ENCODE measurements at places on chromosomes 2 and 18. TPM values are rescaled to one million over a fixed set of nuclear protein-coding genes. Genes with fewer than 3 reads are reported as not detected.

EMX1 gene
- not detected for total RNA-seq

ANKRD30BL gene
- total RNA-seq = 0.14 TPM

OR6B2 gene
- total RNA-seq = not detected

ZNF385B gene
- total RNA-seq = 3.0 TPM

ZNF516 gene
- total RNA-seq = 78.6 TPM

RIT2 gene
- not detected for total RNA-seq

DSG4 gene
- not detected for total RNA-seq

REG3G gene
- total RNA-seq = not detected

SULT1C2 gene
- 3.2 TPM for total RNA-seq

MROH2A gene
- 0.12 TPM for total RNA-seq

SCYGR4 gene
- not detected for total RNA-seq

CXCR1 gene
- not detected for total RNA-seq

RAMP1 gene
- total RNA-seq = 3.1 TPM

KANSL1L gene
- 23.6 TPM for total RNA-seq

NYAP2 gene
- total RNA-seq = not detected

EIF2AK2 gene
- 10.4 TPM for total RNA-seq

IL36RN gene
- total RNA-seq = not detected
